ENCODE measurements at places on chromosomes 7 and 10. TPM values are rescaled to one million over a fixed set of nuclear protein-coding genes. Genes with fewer than 3 reads are reported as not detected.

DNA sequence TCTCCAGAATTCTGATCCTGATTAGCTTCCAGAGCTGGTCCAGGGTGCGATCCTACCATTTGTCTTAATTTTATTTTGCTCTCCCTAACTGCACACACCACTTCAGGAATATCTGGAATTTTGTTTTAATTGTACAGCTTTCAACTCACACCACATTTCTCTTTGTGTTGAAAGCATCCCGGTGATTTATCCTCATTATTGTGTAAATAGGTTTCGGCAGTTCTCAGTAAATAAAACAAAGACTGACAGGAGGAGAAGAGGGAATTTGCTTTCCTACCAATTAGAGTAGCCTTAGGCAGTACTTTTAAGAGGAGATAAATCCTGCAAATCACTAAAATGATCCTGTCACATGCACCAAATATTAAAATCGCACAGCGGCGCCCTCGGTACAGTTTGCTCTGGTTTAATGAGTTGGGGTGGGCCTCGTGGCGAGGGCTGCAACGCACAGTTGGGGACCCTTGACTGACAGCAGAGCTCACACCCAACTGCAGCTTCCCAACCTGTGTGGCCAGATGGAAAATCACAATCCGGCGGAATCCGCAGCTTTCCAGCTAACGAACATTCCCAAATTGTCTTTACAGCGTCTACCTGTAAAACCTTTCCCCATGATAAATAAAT, 62.6 kb downstream of the EBF3 start:
- no peaks in the 10 kb centered on the region for H3K36me3 ChIP-seq
- no peak overlapping the region for H3K27ac ChIP-seq
- H3K4me1 ChIP-seq = no peaks in the 10 kb centered on the region
- no peak for DNase-seq
- no peak overlapping the region for H3K4me3 ChIP-seq

- peaks cover 3% of the 10 kb centered on the region for H3K27me3 ChIP-seq
- H3K27ac ChIP-seq = no peak overlapping the region
- H3K4me1 ChIP-seq = no peaks in the 10 kb centered on the region
- H3K4me3 ChIP-seq = no peak overlapping the region
- H3K36me3 ChIP-seq = no peaks in the 10 kb centered on the region
These were observed 574 bp downstream of the UTF1 start for GRCh38 chr10:133230387-133231195.

DNA sequence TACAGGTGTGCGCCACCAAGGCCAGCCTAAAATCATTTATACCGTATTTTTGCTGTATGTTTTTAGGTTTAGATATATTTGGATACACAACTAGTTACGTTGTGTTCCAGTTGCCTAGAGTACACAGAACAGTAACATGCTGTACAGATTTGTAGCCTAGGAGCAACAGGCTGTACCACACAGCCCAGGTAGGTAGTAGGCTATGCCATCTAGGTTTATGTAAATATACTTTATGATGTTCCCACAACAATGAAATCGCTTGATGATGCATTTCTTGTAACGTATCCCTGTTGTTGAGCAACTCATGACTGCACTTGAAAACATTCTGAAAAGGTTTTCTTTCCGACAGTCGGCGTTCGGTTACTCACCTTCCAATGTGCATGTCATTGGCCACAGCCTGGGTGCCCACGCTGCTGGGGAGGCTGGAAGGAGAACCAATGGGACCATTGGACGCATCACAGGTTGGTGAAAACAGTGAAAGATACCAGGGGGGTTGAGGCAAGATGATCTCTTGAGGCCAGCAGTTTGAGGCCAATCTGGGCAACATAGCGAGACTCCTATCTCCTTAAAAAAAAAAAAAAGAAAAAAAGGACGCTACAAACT, 7.7 kb downstream of the PNLIP start:
- H3K36me3 ChIP-seq = no peaks in the 10 kb centered on the region
- H3K27ac ChIP-seq = no peak overlapping the region
- H3K4me1 ChIP-seq = no peaks in the 10 kb centered on the region
- H3K4me3 ChIP-seq = no peak overlapping the region
- no peaks in the 10 kb centered on the region for H3K27me3 ChIP-seq
- no peak for DNase-seq

- no peaks in the 10 kb centered on the region for H3K27me3 ChIP-seq
- H3K36me3 ChIP-seq = no peaks in the 10 kb centered on the region
- no peaks in the 10 kb centered on the region for H3K4me1 ChIP-seq
- no peak overlapping the region for H3K27ac ChIP-seq
These were observed 169.1 kb upstream of the MEOX2 start for GRCh38 chr7:15855525-15856109.

- no peaks in the 10 kb centered on the region for H3K27me3 ChIP-seq
- no peaks in the 10 kb centered on the region for H3K36me3 ChIP-seq
- H3K4me3 ChIP-seq = no peak overlapping the region
- no peak overlapping the region for H3K27ac ChIP-seq
These were observed 80.2 kb downstream of the PRTFDC1 start for GRCh38 chr10:24872049-24872789.

DNA sequence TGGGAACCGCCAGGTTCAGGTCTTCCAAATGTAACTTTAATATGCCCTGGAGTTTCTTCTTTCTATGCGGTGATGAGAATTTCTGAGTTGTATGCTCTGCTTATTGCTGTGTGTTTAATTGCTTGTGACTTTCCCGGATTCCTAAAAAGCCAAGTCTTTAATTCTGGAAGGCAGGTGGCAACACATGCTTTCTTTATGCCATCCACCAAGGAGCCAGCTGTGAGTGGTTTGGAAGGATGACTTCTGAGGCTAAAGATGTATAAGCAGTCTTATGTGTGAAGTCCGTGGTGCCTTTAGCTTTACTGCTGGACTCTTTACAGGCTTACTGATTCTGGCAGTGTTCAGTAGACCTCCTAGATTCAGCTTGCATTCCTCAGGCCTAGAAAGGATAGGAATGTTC, 3.1 kb downstream of the SDK1 start:
- no peak for DNase-seq
- H3K27me3 ChIP-seq = no peaks in the 10 kb centered on the region
- no peaks in the 10 kb centered on the region for H3K36me3 ChIP-seq
- H3K4me1 ChIP-seq = peaks cover 7% of the 10 kb centered on the region
- H3K4me3 ChIP-seq = no peak overlapping the region
- H3K27ac ChIP-seq = no peak overlapping the region

GRCh38 chr7:108189733-108190388, 59.7 kb upstream of the LAMB4 start:
- H3K27me3 ChIP-seq = no peaks in the 10 kb centered on the region
- H3K4me1 ChIP-seq = no peaks in the 10 kb centered on the region
- H3K27ac ChIP-seq = no peak overlapping the region
- H3K4me3 ChIP-seq = no peak overlapping the region

GRCh38 chr7:150954986-150955518, 23.1 kb downstream of the KCNH2 start:
- H3K36me3 ChIP-seq = no peaks in the 10 kb centered on the region
- H3K27ac ChIP-seq = no peak overlapping the region
- H3K27me3 ChIP-seq = no peaks in the 10 kb centered on the region
- no peak overlapping the region for H3K4me3 ChIP-seq
- H3K4me1 ChIP-seq = no peaks in the 10 kb centered on the region

- no peak overlapping the region for H3K27ac ChIP-seq
- no peaks in the 10 kb centered on the region for H3K4me1 ChIP-seq
- H3K4me3 ChIP-seq = no peak overlapping the region
- H3K27me3 ChIP-seq = no peaks in the 10 kb centered on the region
- no peak for DNase-seq
These were observed 18.5 kb downstream of the ARMC10 start for GRCh38 chr7:103093429-103093828.

GRCh38 chr7:50397971-50398324, 52.2 kb downstream of the FIGNL1 start:
- no peak overlapping the region for H3K4me3 ChIP-seq
- H3K4me1 ChIP-seq = peaks cover 55% of the 10 kb centered on the region
- H3K36me3 ChIP-seq = peaks cover 28% of the 10 kb centered on the region
- no peak for DNase-seq

DNA sequence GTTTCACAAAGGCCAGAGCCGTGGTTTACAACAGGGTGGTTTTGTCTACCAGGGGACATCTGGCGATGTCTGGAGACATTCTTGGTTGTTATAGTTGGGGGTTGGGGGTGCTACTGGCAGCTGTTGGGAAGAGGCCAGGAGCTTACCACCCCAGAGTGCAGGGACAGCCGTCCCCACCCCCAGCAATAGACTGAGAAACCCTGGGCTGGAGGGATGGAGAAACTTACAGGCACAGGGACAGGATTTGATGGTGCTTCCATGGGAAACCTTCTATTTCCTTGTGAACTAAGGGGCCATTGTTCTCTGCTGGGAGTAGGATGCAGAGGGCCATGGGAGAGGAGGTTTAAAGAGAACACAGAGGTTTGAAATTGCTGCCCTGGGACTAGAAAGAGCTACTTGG, 10.9 kb downstream of the ADCK2 start:
- H3K4me3 ChIP-seq = no peak overlapping the region
- DNase-seq = no peak
- no peaks in the 10 kb centered on the region for H3K4me1 ChIP-seq
- peaks cover 71% of the 10 kb centered on the region for H3K36me3 ChIP-seq
- H3K27me3 ChIP-seq = no peaks in the 10 kb centered on the region

DNA sequence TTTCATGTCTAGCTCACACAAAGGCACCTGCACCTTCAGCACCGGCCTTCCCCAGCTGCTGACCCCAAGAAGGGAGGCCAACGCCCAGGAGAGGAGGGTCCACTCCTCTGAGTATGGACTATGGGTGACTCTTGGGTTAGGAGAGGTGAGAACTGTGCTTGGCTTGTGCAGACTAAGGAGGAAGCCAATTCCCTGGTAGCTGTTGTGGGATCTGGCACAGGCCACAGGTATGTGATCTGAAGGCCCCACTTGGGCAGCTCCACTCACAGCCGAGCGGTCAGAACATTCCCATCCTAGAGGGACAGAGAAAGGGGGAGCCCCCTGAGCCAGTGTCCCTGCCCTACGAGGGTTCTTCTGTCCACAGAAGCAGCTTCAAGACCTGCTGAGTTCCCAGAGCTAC, 52.8 kb upstream of the FIGNL1 start:
- no peaks in the 10 kb centered on the region for H3K4me1 ChIP-seq
- no peak overlapping the region for H3K27ac ChIP-seq
- no peak for DNase-seq
- H3K36me3 ChIP-seq = no peaks in the 10 kb centered on the region

DNA sequence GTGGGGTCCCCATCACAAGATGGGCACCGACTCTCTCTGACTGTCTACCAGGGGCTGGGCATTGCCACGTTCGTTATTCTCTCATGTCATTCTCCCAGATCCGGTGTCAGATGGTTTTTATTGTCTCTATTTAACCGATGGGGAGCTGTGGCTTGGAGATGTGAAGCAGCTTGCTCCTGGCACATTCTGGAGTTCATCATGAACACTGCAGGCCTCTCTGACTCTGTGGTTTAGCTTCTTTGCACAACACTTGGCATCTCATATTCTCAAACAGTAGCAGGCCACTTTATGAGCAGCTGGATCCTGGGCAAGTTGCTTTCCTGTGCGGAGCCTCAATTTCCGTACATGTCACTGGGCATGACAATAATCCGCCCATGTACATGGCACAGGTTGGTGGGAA, 119.9 kb downstream of the LRRC18 start:
- H3K36me3 ChIP-seq = no peaks in the 10 kb centered on the region
- H3K27ac ChIP-seq = no peak overlapping the region
- no peaks in the 10 kb centered on the region for H3K4me1 ChIP-seq
- H3K4me3 ChIP-seq = no peak overlapping the region

- H3K27ac ChIP-seq = peak overlapping the region; percentile 60
- H3K27me3 ChIP-seq = no peaks in the 10 kb centered on the region
- no peak for DNase-seq
- no peaks in the 10 kb centered on the region for H3K36me3 ChIP-seq
- no peak overlapping the region for H3K4me3 ChIP-seq
These were observed 135.8 kb downstream of the ARID5B start for GRCh38 chr10:62037166-62037831.

- no peak overlapping the region for H3K4me3 ChIP-seq
- no peaks in the 10 kb centered on the region for H3K36me3 ChIP-seq
- no peaks in the 10 kb centered on the region for H3K4me1 ChIP-seq
- H3K27me3 ChIP-seq = no peaks in the 10 kb centered on the region
- DNase-seq = no peak
- H3K27ac ChIP-seq = no peak overlapping the region
These were observed 2.3 kb downstream of the LOXL4 start for GRCh38 chr10:98265403-98266378.

DNA sequence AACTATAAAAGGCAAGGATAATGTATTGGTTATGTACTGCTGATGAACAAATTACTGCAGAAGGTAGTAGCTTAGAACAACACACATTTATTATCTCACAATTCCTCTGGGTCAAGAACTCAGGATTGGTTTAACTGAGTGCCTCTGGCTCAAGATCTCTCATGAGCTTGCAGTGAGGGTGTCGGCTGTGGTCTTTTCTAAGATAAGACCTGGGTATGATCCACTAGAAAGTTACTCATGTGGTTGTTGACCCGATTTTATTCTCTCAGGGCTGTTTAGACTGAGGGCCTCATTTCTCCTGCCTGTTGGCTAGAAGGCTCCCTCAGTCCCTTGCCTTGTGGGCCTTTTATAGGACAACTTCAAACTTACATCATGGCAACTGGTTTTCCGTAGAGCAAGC, 86.7 kb downstream of the VWDE start:
- no peak for DNase-seq
- H3K4me1 ChIP-seq = no peaks in the 10 kb centered on the region
- H3K27me3 ChIP-seq = no peaks in the 10 kb centered on the region

- no peak overlapping the region for H3K27ac ChIP-seq
- no peaks in the 10 kb centered on the region for H3K27me3 ChIP-seq
- no peaks in the 10 kb centered on the region for H3K36me3 ChIP-seq
- no peak for DNase-seq
These were observed 76.8 kb upstream of the PTER start for GRCh38 chr10:16360001-16360400.

DNA sequence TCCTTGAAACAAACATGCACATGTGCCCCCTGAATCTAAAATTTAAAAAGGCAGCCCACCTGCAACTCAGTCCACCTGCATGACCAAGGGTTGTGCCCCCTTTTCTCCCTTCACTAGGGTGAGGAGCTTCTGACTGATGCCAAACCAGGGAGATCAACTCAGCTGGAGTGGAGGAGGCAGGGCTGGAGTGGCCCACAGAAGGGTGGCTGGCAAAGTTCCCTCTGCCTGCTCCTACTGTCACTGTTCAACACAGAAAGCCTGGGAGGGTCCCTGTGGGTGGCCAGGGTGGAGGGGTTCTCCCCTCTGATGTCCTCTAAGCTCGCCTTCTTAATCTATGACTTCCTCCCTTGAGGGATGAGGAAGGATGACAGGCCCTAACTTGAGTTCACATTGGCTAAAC, 55.7 kb upstream of the ANTXRL start:
- no peaks in the 10 kb centered on the region for H3K27me3 ChIP-seq
- no peak for DNase-seq
- no peak overlapping the region for H3K27ac ChIP-seq
- no peaks in the 10 kb centered on the region for H3K36me3 ChIP-seq
- H3K4me3 ChIP-seq = no peak overlapping the region

Gene CCZ1
- 43.2 TPM for polyA plus RNA-seq

Gene TACC2
- not detected for polyA plus RNA-seq

Gene PPP1R3A
- polyA plus RNA-seq = not detected

Gene TRA2A
- polyA plus RNA-seq = 34.0 TPM

Gene BCL7B
- polyA plus RNA-seq = 89.1 TPM

Data from naive thymus-derived CD4-positive, alpha-beta T cell (primary cell).